AG10803 (cell line): ENCODE measurements at places on chromosomes 5 and 9.

- DNase-seq = no peak
Observed at GRCh38 chr5:68435611-68436010, 220.1 kb downstream of the PIK3R1 start.

- no peak for DNase-seq
Observed at GRCh38 chr9:95213117-95213516, 104.4 kb downstream of the FANCC start.

- DNase-seq = peak; percentile 92
Observed at GRCh38 chr5:150780816-150781221, 2.3 kb downstream of the SMIM3 start.

DNA sequence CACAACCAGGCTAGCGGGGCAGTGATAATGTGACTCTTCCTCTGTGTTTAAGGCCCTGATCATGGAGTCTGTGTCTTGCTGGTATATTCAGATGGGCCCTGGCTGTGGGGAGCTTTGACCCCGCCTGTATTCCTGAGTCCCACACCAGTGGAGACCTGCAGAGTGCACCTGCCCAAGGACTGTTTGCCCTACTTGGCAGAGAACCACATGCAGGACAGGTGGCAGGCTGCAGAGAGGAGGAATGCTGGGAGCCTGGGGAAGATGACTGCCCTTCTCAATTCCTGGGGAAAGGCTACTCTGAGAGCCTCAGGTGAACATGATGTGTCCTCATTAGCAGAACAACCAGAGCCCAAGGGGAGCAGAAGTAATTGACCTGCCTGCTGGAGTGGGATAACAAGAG lies 36.2 kb downstream of the IARS1 start:
- DNase-seq = no peak

DNA sequence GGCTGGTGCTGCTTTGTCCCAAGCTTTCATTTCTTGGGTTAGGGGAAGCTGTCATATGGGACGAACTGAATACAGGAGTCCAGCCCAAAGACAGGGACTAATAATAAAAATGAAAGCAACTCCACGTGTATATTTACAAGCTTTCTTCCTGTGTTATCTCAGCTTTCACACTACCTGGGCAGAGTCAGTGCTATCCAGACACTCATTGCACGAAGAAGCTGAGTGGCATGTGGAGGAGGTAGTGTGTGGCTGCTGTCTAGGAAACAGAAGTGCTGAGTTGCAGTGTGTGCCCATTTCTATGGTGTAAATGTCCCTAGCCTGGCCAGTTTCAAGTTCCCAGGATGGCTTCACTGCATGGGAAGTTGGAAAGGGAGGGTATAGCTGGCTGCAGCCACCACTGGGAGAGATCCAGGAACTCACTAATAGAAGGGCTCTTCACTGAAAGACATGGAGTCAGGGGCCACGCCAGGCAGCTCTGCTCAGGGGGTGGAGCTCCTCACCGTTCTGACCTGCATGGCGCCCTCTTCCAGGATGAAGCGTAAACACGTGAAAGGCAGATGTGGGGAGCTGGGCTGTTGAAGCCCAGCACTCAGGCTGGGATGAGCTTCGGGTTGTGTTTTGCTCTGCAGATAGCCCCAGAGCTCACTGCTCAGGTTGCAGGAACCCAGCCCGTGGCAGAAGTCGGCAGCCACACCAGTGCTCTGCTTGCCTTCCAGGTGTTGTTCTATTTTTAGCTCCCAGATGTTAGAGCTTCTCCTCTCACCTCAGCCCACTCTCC lies 116.9 kb downstream of the IRX2 start:
- no peak for DNase-seq

DNA sequence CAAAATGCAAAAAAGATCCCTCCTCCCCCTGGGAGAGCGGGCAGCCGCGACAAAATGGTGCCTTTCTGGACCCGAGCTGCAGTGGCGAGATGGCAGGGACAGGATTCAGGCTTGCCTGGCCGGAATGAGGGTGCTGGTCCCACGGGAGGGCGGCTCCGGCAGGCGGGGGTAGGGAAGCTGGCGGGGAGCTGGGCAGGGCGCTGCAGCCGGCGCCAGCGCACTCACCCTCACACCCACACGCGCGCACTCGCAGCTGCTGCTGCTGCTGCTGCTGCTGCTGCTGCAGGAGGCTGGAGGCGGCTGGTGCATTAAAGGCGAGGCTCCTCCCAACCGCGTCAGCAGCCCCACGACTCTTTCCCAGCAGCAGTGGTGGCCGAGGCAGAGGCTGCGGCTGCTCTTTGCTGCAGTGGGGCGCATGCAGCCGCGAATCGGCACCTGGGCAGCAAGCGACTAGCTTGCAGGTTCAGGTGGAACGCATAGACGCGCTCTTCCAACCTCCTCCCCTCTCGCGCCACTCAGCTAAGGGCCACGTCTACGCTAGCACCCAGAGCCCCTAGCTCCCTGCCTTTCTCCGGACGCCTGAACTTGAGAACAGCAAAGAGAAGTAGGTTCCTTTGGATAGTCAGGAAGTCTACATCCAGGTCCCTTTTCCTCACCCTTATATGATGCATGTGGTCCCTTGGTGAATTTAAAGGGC lies at the start of gene PPP2R2B:
PPP2R2B (minus strand) TSS at position 282 of the 697 bp plus-strand sequence.
- DNase-seq = peak; percentile 4

DNA sequence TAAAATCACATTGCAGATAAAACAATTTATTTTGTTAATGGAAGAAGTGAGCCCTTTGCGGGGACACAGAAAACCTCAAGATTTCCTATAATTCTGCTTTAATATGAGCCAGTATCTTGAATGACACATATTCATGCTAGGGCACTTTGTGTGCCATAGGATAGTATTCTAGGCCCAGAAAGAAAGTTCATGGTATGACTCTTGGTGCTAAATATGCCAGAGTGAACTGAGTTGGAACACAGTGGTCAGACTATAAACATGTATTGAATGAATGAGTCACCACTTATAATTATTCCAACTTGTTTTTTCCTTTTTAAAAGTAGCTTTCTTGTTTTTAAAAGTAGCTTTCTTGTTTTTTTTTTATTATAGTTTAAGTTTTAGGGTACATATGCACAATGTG lies 46.0 kb downstream of the ADAMTS19 start:
- no peak for DNase-seq

DNA sequence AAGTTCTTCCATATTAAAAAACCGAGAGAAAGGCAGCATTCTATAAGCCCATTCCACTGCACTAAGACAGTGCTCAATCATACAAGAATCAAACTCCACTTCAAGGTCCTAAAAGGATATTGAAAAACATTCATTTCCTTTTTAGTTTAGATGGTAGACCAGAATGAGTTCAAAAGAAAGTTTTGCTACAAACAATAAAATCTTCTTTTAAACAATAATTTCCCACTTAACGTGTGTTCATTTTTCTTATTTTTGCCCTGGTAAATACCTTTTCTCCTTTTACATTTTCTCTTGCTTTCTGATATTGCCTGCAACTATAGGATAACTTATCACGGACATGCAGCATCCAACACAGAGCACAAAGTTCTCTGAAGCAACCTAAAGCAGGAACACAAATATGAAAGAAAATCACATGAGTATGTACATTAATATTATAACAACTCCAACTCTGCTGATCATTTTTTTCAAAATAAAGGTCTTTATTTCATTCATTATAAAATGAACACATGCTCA lies 61.7 kb downstream of the CPLANE1 start:
- DNase-seq = no peak
